Fibroblast of lung (primary cell): ENCODE measurements at places on chromosomes 7 and 10.

- no peak for DNase-seq
Measured at GRCh38 chr7:31761646-31762045, 74.6 kb downstream of the PPP1R17 start.

DNA sequence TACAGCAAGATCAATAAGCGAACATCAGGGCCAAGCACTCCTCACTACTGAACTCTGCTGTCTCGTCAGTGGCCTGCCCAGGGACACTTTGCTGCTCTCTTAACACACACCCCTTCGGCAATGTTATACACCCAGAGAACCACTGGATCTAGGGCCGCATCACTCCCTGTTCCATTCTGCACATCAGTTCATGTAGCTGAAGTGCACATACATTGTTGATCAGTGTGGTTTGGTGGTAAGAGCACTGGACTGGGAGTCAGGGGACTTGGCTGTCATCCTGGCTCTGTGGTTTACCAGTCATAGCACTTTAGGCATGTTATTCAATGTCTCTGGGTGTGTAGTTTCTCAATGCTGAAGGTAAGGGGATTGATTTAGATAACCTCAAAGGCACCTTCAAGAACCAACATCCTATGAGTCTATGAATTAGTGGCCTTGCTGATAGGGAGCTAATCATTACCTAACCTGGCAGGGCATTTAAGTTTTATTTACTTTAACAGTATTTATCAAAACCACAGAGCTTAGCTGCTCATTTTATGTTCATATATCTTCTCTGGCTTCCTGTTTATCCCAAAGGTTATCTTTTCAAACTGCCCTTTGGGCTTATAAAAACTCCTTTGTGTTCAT, 24.8 kb downstream of the DUSP5 start:
- no peak for DNase-seq

GRCh38 chr7:80859272-80859970, 59.4 kb downstream of the SEMA3C start:
- DNase-seq: peak; percentile 89

- no peak for DNase-seq
Measured at GRCh38 chr10:12847361-12847975, 154.0 kb downstream of the CCDC3 start.

GRCh38 chr7:148954766-148955165, 70.7 kb upstream of the EZH2 start:
- no peak for DNase-seq

DNA sequence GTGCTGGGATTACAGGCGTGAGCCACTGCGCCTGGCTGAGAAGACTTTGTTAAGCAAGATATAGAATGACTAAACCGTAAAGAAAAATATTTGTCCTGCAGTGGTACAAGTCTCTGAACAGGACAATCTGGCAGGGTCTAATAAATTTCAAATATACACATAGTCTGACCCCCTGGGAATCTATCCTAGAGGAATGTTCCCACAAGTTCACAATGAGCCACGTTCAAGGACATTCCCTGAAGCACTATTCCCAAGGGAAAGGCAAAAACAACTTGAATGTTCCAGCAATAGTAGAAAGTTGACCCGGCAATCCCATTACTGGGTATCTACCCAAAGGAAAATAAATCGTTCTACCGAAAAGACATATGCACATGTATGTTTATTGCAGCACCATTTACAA, 82.0 kb downstream of the HIP1 start:
- no peak for DNase-seq

- DNase-seq: no peak
Measured at GRCh38 chr7:76506081-76506440, 4.3 kb upstream of the UPK3B start.

DNA sequence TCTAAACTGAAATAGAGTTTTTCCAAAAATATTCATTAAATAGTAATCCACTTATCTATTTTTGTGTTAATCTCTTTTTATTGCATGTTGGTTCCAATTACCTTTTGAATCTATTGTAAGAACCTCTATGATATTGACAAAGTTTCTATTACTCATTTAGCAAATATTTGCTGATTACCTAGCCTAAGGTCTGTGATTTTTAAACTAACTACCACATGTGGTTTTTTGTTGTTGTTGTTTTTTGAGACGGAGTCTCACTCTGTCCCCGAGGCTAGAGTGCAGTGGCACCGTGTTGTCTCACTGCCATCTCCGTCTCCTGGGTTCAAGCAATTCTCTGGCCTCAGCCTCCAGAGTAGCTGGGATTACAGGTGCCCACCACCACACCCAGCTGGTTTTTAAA, 2.0 kb upstream of the ASB13 start:
- no peak for DNase-seq

- DNase-seq: peak; percentile 23
Measured at GRCh38 chr7:15628876-15629275, 57.6 kb downstream of the MEOX2 start.

GRCh38 chr10:14674376-14675050, 100.2 kb downstream of the FAM107B start:
- DNase-seq: no peak

GRCh38 chr10:42578019-42578418, 60.4 kb downstream of the ZNF33B start:
- no peak for DNase-seq

DNA sequence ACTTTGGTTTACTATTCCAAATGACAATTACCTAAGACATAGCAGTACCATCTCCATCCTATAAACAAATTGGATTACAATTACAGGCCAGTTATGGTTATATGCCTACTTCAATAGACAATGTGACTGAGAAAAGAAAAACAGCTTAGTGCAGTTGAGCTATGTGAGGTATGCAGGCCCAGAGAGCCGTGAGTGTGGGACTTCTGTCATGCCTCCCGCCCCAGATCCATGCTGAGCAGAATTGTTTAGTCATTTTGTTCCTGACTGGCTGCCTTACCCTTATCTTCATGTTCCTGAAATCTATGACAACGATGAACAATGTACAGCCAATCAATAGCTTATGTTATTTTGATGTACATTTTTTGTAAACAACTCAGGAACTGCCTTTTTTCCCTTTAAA, 21.7 kb downstream of the LARP4B start:
- DNase-seq: no peak

DNA sequence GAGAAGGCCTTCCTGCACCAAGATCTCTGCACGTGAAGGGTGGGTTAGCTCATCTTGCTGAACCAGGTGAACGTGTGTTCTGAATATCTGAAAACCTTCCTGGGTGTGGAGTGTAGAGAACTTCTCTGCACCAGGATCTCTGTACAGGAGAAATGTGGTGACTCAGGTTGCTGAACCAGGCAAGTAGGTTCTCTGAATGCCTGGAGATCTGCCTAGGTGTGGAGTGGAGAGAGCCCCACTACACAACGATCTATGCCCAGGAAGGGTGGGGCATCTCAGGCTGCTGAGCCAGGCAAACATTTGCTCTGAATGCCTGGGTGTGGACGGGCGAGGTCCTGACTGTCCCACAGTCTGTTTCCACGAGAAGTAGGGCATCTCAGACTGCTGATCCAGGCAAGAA, 1002.3 kb upstream of the KCND2 start:
- no peak for DNase-seq

GRCh38 chr7:156380261-156380660, 260.3 kb upstream of the RNF32 start:
- no peak for DNase-seq

GRCh38 chr7:55575733-55576132, 3.4 kb upstream of the VOPP1 start:
- DNase-seq: no peak

DNA sequence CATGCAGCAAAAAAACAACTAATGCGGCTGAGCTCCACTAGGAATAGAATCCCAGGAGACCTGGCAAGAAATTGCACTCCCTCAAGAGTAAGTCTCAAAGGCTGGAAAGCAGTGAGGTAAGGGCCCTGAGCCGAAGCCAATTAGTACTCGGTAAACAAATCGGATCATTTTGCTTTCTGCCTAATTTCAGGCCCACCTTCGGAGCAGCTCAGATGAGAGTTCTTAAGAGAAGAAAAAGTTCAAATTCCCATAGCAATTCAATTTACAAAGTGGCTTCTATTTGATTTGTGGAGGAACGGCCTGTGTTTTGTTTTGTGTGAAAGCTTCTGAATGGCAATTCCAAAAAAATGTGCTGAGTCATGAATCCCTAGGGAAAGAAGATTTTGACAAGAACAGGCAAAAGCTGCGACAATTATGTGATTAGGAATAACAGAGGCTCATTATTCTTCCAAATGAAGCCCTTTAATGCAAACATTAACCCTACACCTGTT, 60.9 kb downstream of the SLC16A9 start:
- peak; percentile 73 for DNase-seq

GRCh38 chr10:121662945-121663917, 65.0 kb upstream of the FGFR2 start:
- DNase-seq: no peak

- DNase-seq: no peak
Measured at GRCh38 chr10:112827951-112828350, 122.1 kb upstream of the TCF7L2 start.

DNA sequence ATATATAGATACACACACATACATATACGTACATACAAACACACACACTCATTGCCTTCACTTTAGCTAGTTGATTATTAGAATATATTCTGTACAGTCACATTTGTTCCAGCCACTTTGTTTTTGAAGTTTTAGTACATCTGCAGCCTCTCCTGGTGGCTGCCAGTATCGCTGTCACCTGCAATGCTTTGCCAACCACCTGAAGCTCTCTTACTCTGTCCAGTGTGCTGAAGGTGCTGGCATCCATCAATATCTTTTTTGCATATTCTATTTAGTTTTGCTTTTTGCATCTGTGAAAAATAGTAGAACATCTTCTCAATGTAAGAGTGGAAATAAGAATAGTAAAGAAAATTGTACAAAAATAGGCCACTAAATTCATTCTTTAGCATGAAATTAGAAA, 388.6 kb downstream of the EXOC4 start:
- no peak for DNase-seq

GRCh38 chr7:152899004-152899403, 139.5 kb downstream of the ACTR3B start:
- DNase-seq: no peak

GRCh38 chr7:18975276-18975675, 142.2 kb downstream of the TWIST1 start:
- no peak for DNase-seq

DNA sequence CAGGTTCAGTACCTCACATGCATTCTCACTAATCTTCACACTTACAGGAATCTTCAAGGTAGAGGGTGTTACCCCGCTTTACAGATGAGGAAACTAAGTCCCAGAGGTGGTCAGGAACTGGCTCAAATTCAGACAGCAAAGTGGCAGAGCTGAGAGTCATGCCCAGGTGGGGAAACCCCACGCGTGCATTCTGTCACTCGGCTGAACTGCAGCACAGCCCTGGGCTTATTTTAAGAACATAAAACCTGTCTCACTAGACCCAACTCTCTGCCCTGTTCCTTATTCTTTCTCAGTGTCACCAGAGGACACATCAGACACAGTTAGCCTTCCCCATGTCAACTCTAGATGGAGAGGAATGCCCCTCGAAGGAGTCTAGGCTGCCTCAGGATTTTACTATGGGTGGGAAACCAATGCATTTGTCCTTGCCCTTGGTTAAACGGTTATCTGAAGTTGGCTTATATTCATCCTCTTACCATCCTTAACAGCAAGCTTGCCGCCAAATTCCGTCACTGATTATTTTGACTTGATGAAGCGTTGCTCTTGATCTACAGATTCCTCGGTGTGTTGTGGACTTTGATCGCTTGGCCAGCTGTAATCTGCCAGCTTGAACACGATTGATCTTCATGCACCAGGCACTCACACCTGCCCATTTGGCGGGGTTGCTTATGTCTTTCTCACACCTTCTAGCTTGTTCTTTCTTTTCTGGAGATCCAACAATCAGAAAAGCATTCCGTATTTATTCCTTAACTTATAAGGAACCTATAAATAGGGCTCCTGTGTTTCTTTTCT, 627.9 kb downstream of the SDK1 start:
- no peak for DNase-seq

DNA sequence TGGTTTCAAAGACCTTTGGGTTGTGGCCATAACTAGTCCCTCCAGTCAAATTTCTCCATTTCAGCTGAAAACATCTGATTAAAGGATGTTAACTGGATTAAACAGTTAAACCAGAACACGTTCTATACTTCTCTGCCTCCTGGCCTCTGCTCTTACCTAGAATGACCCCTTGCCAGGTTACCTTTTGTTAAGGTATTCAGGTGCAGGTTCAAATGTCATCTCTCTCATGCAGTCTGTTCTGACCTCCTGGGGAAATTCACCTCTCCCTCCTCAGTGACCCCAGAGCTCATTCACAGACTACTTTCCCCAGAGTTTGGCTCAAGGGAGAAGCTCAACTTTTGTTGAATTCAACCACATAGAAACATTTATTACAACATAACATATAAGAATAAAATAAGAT, 67.8 kb downstream of the RELN start:
- DNase-seq: no peak

DNA sequence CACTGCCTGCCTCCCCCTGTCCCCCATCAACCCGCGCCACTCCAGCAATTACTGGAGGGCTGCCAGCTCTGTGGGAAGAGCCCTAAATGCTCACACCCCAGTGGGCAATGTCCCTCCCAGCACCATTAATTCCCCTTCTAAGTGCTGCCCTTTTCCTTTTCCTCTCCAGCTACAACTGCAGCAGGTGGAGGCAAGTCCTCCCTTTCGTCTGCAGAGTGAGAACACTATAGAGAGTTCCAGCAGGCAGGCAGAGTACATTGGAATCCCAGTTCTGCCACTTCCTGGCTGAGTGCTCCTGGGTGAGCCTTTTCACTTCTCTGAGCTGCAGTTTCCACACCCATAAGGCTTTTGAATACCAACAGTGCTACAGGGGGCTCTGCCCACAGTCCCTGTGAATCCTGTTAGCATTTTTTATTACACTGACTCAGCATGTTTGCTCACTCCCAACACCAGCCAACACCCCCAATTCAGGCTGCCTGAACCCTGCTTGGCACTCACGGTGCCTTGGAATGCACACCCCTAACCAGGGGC, 447.0 kb downstream of the GRID1 start:
- DNase-seq: peak; percentile 7

- DNase-seq: no peak
Measured at GRCh38 chr10:83945982-83946718, 193.2 kb upstream of the GHITM start.

- DNase-seq: no peak
Measured at GRCh38 chr10:33731322-33731721, 396.9 kb upstream of the NRP1 start.

- no peak for DNase-seq
Measured at GRCh38 chr10:94375374-94375773, 12.6 kb upstream of the NOC3L start.

GRCh38 chr10:36067748-36068147, 425.7 kb upstream of the FZD8 start:
- DNase-seq: no peak

DNA sequence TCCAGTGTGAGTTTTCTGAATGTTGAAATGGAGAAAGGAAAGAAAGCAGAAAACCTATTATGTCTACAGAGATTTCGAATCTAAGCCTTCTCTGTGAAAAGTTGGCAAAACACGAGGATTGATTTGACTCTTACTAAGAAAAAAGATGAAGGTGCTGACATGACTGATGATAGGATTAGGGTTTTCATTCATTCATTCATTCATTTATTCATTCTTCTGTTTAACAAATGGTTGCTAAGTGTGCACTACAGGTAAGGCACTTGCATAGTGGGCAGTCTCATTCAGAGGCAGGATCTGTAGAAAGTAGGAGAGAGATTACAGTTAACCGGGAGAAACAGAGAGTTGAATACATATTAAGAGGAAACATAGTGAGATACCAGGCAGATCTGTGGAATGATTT, 137.1 kb downstream of the ZNF365 start:
- no peak for DNase-seq
